ENCODE measurements at places on chromosomes 11 and 22. TPM values are rescaled to one million over a fixed set of nuclear protein-coding genes. Genes with fewer than 3 reads are reported as not detected.

The LRP5 gene
- total RNA-seq = 8.3 TPM

The ANKRD13D gene
- 12.1 TPM for total RNA-seq

The IL10RA gene
- not detected for total RNA-seq

The TSSK2 gene
- total RNA-seq = not detected

The OR52I1 gene
- not detected for total RNA-seq

The KIRREL3 gene
- 0.45 TPM for total RNA-seq

The OR51A2 gene
- total RNA-seq = not detected

The SHISAL1 gene
- total RNA-seq = 11.4 TPM

The OR52K2 gene
- total RNA-seq = not detected

The MUC5AC gene
- total RNA-seq = under 0.01 TPM

The TP53AIP1 gene
- not detected for total RNA-seq

The GSTT2 gene
- not detected for total RNA-seq

The KDM4D gene
- total RNA-seq = 1.1 TPM

The AQP11 gene
- total RNA-seq = 2.8 TPM

The OR5L1 gene
- not detected for total RNA-seq

The FGF19 gene
- not detected for total RNA-seq

The HSPB2 gene
- 3.3 TPM for total RNA-seq

The HINFP gene
- total RNA-seq = 19.1 TPM

The OR4A15 gene
- not detected for total RNA-seq

DNA sequence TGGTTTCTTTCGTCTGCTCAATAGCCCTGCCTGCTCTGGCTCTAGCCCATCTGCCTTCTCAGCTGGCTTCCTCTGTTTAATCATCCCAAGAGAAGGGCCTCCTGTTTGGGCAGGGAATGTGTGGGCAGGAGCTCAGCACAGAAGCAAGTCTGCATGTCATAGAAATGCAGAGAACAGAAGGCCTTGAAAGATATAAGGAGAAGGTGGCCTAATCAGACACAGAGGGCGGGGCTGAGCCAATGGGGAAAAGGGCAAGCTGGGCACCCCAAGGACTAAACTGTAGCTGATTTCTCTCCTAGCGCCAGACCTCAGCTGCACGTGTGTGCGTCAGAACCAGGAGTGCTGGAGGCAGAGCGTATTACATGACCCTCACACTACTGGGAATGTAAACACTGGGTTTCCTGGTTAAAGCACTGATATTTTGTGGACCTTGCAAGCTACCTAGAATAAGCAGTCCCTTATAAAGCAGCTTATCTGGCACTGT, 7.6 kb upstream of the CCKBR start:
- DNase-seq = peak; percentile 49

- DNase-seq = no peak
These were observed 32.4 kb downstream of the OTOG start for GRCh38 chr11:17579451-17579850.

DNA sequence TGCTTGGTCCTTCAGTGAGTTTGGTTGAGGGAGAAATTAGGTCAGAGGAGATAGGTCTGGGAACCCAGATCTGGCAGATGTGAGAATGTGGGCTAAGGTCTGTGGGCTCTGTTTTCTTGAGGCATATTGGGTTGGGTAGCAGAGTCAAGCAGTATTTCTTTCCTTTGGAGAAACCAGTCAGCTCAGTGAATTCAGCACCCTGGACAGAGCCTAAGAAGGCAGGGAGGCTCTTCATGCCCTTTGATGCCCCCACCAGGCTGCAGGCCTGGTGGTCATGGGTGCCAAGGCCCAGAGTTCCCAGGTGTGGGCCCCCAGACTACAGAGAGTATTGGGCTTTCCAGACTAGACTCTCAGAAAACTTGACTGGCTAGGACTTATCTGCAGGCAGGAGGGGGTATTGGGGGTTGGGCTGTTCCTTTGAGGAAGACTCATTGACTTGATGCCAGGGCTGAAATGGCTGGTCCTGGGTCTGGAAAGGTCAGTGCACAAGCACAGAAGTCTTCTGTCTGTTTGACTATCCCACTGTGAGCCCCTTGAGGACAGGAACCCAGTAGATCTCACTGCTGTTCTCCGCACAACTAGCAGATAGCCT, 45.3 kb upstream of the NECTIN1 start:
- peak; percentile 46 for DNase-seq

DNA sequence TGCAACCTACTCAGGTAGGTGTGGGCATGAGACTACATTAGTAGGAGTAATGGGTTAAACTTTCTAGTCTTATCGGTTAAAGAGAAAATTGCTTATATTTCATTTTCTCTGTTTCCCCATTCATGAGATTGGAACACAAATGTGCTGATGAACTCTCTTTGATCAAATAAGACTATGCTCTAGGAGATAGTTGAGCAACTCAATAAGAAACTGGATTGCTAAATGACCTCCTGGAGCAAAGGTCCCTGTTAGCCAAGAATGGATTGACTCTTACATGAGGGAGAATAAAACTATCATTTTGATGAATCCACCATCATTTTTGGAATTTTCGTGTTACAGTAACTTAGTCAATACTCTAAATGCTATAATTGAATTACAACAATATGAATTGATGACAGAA, 11.1 kb upstream of the NOX4 start:
- no peak for DNase-seq

DNA sequence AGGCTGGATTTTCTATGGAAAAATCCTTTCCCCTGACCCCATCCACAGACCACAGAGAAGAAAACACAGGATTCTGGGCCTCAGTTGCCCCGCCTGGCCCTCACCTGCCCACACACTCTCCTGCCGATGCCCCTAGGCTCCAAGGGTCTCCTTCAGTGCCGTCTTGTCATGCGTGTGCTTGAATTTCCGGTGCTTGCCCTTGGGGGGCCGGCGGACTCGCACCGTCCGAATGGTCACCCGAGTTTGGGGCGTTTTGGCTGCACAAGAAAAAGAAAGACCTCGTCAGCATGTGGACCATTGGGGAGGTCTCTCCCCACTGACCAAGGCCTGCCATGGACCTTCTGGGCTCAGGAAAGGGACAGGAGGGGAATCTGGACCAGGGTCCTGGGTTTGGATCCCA, 19.2 kb downstream of the PDGFB start:
- no peak for DNase-seq

GRCh38 chr11:11985954-11986949, 22.2 kb downstream of the DKK3 start:
- no peak for DNase-seq

- peak; percentile 50 for DNase-seq
These were observed at the start of gene ARHGAP42 for GRCh38 chr11:100687054-100687629. Gene ARHGAP42 (plus strand): TSS chr11:100687288. CDS start chr11:100687679, 391 bp downstream.

DNA sequence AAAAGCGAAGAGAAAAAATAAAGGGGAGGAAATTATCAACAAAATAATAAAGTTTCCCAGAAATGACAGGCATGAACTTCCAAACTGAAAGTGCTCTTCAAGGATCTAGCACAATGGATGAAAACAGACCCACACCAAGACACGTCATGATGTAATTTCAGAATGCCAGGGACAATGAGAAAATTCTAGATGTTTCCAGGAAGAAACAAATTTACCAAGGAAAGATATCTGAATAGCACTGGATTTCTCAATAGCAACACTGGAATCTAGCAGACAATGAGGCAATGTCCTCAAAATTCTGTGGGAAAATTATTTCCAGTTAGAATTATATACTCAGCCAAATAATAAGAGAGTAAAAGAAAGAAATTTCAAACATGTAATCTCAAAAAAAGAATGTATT, 46.0 kb downstream of the DENND5A start:
- peak; percentile 97 for DNase-seq

DNA sequence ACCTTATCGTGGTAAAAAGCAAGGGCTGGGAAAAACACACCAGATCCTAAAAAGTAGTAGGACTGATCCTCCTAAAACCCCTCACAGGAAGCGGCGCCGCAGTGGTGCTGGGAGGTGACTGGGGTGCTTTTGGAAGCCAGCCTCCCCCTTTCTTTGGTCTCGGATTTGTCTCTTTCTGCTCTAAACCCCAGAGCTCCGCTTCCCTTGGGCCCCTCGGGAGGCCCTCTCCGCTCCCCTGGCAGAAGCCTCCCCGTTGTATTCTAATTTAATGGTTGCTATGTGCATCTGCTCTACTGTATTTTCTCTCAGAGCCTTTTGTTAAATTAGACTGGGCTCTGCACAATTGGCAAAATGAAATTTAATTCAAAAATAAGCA, 587.7 kb downstream of the OPCML start:
- no peak for DNase-seq

DNA sequence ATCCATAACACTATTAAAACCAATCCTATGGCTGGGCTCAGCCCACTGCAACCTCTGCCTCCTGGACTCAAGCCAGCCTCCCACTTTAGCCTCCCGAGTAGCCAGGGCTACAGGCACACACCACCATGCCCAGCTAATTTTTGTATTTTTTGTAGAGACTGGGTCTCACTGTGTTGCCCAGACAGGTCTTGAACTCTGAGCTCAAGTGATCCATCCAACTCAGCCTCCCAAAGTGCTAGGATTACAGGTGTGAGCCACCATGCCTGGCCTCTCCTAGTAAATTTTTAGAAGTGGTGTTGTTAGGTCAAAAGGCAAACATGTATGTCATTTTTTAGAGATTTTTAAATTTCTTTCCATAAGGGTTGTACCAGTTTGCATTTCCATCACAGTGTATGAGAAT, 14.2 kb downstream of the F2 start:
- DNase-seq = no peak

DNA sequence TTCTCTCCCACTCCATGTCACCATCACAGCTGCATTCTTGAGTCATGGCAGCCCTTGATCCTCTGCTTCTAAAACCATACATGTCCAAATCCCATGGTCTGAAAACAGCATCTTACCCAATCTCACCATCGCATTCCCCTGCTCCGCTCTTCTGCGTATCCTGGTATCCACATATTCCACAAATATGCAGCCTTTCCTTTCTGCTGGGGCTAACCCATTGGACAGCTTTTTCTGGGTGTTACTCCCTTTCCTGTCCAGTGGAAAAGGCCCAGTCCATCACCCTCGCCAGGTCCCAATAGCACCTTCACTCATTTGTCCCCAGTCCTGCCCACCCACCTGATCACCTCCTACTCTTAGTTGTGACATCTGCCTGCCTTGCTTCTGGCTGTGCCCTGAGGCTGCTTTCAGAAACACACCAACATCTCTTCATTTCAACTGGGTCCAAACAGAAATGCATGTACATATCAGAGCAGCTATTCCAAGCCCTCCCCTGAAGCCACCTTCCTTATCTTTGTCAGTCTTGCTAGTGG, 237.6 kb upstream of the TBCEL start:
- no peak for DNase-seq

DNA sequence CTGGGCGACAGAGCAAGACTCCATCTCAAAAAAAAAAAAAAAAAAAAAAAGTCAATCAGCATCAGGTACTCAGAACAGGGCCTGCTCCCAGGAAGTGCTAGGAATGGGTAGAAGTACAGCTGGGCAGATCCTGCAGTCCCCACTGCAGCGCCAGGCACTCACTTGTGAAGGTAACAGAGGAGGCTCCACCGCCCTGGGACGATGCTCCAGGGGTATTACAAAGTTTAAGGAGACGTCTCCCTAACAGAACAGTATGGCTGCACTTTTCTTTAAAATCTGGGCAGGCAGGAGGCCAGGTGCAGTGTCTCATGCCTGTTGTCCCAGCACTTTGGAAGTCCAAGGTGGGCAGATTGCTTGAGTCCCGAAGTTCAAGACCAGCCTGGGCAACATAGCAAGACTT, 1449.0 kb downstream of the BRD1 start:
- DNase-seq = no peak

DNA sequence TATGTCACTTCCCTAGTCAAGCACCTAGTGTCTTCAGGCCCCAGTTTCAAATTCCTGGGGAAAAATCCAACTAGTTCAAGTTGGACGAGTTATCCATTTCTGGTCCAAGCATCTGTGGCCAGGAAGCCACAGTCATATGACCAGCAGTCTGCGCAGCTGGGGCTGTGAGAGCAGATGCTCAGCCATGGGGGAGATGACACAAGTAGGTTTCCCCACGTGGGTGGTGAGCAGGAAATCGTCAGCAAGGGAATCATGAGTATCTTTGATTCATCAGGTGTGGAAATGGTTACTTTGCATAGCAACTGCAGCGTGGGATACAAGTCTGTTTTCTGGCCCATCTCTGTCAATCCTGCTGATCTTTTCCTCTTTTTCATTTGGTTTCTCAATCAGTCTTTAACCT, 185.3 kb downstream of the C11orf91 start:
- peak; percentile 19 for DNase-seq

DNA sequence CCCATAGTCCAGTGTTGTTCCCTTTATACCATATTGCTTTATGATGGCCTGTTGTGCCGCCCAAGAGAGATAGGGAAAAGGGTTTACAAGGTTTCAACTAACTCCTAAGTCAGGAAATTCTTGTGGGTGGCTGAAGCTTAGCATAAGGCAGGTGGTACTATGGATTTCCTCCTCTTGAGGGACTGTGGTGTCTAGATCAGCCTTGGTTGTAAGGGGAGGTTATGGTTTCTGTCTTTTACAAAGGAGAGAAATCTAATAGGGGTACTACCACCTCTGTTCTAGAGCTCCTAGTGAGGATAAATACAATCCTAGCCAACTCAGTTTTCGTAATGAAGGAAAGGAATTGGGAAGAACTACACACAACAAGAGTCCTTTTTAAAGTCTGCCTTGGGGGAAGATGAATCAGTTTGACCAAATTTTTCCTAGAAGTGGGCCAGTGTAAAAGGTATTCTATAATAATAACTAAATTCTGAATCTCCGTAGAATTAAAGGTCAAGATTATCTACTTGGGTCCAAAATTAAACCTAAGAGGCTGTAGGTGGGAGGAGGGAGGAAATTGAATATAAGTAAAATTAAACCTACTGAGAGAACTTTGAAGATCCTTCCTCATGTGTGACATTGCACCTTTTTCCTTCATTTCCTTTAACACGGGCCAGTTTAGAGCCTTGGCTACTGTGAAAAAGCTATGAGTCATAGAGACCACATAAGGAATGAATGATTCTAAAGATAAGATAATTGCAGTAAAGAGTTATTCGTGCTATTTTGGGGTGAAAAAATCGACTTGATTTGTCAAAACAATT, 17.2 kb downstream of the DLAT start:
- peak; percentile 46 for DNase-seq

GRCh38 chr11:41950470-41951143, 491.2 kb upstream of the LRRC4C start:
- DNase-seq = no peak

- DNase-seq = no peak
These were observed 8.0 kb downstream of the TMPRSS6 start for GRCh38 chr22:37101311-37102066.

DNA sequence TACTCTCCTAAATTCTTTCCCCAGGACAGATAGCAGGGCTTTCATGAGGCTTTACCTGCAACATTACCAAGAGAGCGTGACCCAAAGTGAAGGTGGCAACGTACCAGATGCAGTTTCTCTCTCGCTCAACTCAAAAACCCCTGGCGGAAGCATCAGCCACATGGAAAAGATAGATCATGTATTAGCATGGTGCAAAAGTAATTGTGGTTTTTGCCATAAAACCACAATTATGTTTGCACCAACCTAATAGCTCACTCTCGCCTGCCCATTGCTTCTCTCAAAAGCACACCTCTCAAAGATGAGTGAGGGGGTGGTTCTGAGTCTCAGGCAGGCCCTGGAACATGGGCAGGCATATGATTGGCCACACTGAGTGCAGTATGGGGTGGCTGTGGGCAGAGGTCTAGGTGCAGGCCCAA, 7.0 kb downstream of the MS4A6A start:
- DNase-seq = no peak

- no peak for DNase-seq
These were observed 7.3 kb downstream of the CCDC117 start for GRCh38 chr22:28779833-28780232.

- DNase-seq = no peak
These were observed 99.8 kb downstream of the MORC2 start for GRCh38 chr22:30868663-30869385.

- DNase-seq = no peak
These were observed 23.8 kb downstream of the BRD1 start for GRCh38 chr22:49803737-49804375.
